A549 (cell line): ENCODE measurements at places on chromosomes 7 and 10.

GRCh38 chr10:20931156-20931795 is 34.2 kb upstream of the NEBL start:
- DNase-seq = no peak

GRCh38 chr10:6247041-6247712 is 44.4 kb downstream of the PFKFB3 start:
- no peak for DNase-seq

DNA sequence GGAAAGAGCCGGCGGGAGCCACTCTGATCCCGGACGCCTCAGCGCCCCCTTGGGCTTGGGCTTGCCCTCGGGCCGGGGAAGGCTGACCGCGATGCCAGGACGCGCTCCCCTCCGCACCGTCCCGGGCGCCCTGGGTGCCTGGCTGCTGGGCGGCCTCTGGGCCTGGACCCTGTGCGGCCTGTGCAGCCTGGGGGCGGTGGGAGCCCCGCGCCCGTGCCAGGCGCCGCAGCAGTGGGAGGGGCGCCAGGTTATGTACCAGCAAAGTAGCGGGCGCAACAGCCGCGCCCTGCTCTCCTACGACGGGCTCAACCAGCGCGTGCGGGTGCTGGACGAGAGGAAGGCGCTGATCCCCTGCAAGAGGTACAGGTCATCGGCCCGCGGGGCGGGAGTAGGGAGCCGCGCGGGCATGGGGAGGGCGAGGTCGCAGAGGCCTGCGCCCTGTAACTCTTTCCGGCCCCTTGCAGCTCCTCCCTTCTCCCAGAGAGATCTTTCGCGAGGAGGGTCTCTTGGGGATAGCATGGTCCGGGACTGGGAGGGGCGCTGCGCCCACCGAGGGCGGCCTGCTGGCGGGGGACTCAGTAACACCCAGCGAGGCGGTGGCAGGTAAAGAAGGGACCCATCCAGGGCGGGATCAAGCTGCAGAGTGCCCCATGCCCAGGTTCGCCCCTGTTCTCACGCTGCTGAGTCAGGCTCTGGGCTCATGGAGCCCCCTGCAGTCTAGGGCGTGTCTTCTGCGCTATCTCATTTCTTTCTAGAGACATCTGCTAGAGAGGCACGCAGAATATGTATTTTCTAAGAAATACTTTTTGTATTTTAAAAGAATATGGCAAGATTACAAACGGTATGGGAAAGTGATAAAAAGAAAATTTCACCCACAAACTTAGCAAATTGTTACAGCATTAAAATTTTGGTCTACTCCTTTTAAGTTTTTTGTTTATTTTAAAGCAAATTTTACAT is 687 bp downstream of the EPDR1 start:
- peak; percentile 76 for DNase-seq

DNA sequence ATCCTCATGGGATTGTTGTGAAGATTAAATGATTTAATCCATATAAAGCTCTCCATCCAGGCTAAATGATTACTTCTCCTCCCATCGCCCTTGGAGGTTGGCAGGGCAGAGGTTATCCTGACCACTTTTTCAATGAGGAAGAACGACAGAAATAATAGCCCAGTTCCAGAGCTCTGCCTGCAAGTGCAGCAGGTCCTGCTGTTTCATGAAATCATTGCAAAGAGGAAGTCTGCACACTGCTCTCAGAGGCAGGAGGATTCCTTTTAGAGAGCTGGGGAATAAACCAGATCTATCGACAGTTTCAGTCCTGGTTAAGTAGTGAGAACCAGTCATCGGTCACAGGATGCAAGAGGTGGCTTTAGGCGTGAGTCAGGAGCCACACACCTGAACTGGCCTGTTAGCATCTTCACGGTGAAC is 25.0 kb upstream of the CDH23 start:
- DNase-seq = no peak

GRCh38 chr7:40760293-40760964 is 625.6 kb downstream of the SUGCT start:
- no peak for DNase-seq

- DNase-seq = no peak
These were observed 207.7 kb downstream of the TPK1 start for GRCh38 chr7:144628176-144628575.

DNA sequence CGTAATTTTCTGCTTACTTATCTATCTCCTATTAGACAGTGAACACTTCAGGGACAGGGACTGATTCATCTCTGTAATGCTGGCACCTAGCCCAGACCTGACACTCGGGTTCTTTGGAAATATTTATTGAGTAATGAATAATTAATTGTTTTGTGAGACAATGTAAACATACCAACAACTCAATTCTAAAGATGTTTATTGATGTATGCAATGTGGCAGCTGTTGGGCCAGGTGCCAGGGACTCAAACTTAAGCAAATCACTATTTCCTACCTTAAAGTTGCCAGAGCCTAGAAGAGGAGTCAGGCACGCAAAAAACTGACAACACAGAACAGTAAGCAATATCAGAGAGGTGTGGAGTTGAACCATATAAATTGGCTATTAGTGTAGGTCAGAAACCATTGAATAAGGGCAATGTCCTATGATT is 63.6 kb upstream of the BMPER start:
- peak; percentile 28 for DNase-seq

DNA sequence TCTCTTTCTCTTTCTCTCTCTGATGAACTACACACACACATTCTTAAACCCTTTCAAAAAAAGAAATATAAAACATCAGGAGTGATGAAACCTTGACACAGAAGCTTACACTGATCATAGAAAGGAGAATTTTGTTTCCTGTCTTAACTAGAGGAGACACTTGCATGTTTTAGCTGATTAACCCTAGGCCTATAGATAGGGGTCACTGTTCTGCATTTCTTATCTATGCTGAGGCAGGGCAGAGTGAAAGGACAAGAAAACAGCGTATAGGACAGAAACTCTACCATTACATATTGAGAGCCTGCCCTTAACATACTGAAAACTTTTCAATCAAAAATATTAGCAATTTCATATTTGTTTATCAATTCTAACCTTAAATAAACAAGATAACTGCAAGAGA is 680.6 kb upstream of the MBL2 start:
- DNase-seq = peak; percentile 1

DNA sequence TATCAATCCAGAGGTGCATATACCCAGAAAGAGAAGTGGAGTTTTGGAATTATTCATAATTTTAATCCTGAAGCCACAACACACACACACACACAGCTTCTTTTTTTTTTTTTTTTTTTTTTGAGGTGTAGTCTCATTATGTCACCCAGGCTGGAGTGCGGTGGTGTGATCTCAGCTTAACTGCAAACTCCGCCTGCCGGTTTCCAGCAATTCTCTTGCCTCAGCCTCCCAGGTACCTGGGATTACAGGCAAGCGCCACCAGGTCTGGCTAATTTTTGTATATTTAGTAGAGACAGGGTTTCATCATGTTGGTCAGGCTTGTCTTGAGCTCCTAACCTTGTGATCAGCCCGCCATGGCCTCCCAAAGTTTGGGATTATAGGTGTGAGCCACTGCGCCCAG is 35.4 kb downstream of the TET1 start:
- DNase-seq = no peak

DNA sequence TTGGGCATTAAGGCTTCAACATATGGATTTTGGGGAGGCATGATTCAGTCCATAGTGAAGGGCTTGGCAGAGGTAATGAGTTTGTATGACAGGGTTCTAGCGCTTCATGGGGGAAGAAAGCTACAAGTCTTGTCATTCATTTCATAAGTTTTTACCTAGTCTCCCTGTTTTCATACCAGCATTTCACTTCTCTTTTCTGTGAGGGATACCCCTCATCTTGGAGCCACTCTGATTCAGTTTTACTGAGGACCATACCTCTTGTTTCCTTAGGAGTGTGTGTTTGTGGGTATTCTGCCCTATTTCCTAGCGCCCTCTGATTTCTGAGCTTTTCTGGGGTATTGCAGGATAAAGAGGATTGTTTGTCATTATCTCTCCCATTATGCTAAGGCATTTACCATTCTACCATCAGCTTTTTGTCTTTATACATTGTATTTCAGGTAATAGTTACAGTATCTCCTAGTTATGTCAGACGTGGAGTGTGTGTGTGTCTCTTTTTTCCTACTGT is 6.8 kb downstream of the RSBN1L start:
- DNase-seq = no peak

- DNase-seq = no peak
These were observed 40.5 kb downstream of the ITIH5 start for GRCh38 chr10:7626283-7626682.

DNA sequence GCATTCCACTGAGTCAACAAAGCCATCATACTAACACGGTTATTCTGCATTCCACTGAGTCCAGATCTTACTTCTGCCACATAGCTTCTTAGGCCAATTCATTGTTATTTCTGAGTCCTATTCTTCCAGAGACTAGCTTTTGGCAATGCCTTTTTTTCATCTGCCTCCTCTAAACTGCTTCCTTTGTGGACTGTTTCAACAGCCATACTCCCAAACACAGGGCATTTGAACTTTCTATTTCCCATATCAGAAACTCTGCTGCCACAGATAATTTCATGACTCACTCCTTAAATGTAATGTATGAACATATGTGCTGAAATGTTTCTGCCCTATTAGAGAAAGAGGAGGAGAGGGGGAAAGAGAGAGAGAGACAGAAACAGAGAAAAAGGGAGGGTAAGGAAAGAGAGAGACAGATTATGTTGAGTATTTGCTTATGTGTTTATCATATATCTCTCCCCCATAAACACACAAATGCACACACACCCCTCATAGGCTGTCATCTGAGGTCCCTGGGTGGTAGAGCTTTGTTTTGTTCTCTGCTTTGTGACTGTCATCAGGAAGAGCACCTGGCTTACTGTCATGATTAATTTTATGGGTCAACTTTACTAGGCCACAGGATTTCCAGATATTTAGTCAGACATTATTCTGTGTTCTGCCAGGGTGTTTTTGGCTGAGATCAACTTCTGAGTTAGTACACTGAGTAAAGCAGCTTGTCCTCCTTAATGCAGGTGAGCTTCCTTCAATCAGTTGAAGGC is 308.0 kb upstream of the KCND2 start:
- DNase-seq = no peak

DNA sequence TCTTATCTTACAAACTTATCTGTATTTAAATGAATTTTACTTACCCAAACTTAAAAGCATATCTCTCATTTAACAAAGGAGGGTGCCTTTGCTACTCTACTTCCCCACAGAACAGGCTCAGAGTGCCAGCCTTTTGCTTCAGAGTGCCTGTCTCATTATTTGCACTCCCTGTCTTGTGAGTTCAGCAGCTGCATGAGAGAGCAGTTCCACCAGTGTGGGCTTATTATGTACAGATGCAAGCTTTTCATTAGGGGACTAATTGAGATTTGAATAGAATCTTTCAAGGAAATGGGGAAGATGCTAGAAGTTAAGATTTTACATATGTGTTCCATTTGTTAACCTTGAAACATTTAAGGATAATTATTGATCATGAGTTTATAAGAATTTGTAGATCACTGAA is 310.2 kb upstream of the LRRN3 start:
- DNase-seq = no peak

DNA sequence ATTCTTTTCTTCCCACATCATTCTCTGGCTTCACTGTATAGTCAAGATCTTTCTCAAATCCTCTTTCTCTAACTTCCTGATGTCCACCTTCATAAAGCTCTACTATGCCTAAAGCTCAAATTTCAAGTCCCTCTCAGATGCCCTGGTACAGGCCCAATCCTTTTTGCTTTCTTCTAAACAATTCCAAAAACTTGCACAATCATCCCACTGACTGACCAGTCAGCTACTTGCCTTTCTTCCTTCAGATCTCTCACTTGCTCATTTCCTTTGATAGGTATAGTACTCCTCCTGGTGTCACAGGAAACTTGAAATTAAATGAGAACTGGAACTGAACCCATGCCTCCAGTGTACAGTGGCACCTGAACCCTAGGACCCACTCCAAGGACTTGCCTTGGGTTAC is 18.2 kb downstream of the SEC31B start:
- DNase-seq = no peak

DNA sequence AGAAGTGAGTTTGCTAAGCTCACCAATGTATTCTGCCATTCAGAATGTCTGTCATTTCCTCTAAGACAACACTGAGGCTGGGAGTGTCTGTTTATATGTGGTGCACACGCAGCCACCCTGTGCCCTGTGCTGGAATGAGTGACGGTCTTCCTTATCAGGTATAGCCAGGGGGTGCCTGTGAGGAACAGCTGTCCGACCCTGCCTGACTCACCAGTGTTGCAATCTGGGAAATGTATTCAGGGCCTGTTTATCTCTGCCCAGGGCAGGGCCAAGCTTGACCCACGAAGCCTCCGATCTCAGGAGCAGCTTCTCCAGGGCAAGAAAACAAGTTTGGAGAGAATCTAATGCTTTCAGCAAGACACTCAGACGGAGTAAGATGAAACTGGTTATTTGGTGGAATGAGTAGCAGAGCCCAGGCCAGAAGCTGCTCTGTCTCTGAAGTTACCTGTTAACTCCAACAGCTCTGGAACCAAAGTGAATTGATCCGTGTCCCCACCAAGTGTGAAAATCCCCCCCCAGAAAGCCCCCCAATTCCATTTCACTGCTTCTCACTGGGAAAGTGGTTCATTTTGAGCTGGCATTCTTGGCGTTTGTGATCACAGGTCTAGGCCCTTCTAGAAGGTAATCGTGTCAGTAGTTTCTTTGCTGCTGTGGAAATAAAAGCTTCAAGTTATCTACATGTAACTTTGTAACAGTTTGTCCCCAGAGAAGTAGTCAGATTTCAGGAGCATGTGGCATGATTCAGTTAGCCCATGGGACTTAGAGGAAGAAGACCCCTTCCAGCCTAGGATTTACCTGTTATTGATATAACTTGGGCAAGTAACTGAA is 6.1 kb upstream of the UBE2H start:
- peak; percentile 90 for DNase-seq

DNA sequence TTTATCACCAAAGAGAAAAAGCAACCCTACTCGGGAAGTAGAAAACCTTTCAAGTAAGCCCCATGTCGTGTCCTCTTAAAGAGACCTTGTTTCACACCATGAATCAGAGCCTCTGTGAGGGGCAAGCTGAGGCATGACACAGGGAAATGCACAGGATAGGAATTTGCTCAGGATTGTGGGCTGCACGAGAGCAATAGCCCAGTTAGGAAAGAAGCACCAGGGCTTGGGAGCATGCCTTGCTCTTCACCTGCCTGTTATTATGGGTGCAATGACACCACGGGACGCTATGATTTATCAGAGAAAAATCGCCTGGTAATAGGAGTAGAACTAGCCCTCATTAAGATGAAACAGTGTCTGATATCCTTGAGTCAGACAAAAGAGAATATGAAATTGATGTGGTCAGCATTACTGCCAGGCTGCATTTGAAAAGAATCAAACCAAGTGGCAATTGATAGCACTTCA is 562.9 kb upstream of the NRP1 start:
- no peak for DNase-seq
